Left ventricle myocardium inferior (tissue), 1 donor: ENCODE measurements at places on chromosomes 13 and 19. TPM values are rescaled to one million over a fixed set of nuclear protein-coding genes. Genes with fewer than 3 reads are reported as not detected.
A peak's percentile ranks its signal among the peaks of the same experiment; 100 is the strongest.

RFPL4A gene
- total RNA-seq = not detected

ISYNA1 gene
- 24.1 TPM for total RNA-seq

GRCh38 chr19:44687888-44688287 is 11.1 kb upstream of the CEACAM16 start:
- DNase-seq = no peak

DNA sequence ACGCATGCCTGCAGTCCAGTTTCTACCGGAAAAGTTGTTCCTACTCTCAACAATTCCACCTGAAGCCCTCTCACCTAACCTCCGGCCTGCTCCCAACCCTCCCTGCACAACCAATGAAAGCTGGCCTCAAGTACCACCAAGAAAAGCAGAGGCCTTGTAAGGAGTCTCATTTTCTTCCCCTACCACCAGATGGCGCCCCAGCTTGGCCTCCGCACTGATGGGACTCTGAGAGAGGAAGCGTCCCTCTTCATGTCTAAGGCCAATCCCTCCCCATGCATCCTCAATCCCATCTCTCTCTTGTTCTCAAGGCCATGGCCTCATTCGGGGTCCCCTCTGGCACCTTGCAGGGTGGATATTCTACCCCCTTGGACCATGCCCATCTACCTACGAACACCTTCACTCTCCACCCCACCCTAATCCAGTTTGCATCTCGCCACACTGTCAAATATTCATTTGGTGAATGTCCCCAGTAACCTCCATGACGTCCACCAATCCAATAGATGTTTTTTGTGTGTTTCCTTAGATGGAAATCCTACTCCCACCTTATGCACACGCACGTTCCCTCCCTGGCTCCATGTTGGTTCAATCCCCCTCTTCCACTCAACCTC is 412.8 kb downstream of the ZNF536 start:
- DNase-seq = peak; percentile 43

DNA sequence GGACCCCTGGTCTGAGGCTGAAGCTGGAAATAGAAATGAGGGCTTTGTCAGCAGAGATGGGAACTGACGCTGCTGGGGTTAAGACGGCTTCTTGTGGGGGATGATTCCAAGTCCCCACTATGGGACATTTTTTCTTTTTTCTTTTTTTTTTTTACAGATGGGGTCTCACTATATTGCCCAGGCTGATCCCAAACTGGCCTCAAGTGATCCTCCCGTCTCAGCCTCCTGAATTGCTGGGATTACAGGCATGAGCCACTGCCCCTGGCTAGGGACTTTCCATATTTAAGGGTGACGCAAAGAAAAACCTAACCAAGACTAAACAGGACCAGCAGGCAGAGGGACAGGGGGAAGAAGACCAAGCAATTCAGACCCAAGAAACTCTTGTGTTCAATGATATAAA is 10.0 kb downstream of the LRFN3 start:
- DNase-seq = no peak

GRCh38 chr19:53388904-53389303 is 6.0 kb upstream of the ZNF765 start:
- no peak for DNase-seq

DNA sequence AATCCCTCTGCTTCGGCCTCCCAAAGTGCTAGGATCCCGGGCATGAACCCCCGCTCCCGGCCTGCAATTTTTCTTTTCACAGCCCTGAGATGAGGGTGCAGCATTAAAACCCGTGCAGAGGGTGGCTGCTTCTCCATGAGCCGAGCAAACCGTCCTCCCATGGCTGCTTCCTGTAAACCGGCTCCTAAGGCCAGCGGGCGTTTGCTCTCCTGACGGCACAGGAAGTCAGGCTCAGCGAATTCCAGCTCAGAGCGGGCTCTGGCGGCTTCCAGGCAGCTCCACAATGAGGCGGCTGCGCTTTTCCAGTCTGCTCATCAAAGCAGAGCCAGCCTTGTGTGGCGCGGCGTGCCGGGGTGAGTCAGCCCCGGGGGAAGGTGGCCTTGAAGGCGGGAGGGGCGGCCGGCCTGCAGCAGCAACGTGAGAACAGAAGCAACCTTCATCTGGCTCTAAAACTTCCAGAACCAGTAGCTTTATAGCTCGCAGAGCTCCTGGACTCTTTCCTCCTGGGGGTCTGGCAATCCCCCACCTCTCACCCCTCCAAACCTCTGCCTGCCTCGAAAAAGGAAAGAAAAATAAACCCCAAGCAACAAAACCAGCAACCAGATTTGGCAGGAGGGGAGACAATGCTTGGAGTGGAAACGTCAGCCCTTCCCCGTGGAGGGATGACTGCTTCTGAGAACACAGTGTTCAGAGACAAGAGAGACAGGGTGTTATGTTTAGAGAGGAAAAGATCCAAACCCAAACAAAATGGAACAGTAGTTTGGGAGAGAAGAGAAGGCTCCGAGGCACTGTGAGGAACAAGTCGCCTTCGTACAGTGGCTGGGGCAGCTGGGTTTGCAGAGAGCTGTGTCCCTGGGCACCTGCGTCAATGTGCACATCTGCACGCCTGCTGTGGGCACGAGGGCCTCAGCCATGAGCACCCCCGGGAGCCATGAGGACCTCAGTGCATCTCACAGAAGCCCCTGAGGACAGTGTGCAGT is 67.8 kb downstream of the GADD45B start:
- DNase-seq = peak; percentile 94
